ENCODE measurements at places on chromosomes 4 and X. TPM values are rescaled to one million over a fixed set of nuclear protein-coding genes. Genes with fewer than 3 reads are reported as not detected.

GRCh38 chrX:39199429-39199828, 398.2 kb downstream of the MID1IP1 start:
- DNase-seq: no peak

EVC2 gene
- 2.9 TPM for total RNA-seq

DSPP gene
- not detected for total RNA-seq

TMEM35A gene
- total RNA-seq: 2.7 TPM

SSX2B gene
- not detected for total RNA-seq

FRYL gene
- total RNA-seq: 25.5 TPM

DNA sequence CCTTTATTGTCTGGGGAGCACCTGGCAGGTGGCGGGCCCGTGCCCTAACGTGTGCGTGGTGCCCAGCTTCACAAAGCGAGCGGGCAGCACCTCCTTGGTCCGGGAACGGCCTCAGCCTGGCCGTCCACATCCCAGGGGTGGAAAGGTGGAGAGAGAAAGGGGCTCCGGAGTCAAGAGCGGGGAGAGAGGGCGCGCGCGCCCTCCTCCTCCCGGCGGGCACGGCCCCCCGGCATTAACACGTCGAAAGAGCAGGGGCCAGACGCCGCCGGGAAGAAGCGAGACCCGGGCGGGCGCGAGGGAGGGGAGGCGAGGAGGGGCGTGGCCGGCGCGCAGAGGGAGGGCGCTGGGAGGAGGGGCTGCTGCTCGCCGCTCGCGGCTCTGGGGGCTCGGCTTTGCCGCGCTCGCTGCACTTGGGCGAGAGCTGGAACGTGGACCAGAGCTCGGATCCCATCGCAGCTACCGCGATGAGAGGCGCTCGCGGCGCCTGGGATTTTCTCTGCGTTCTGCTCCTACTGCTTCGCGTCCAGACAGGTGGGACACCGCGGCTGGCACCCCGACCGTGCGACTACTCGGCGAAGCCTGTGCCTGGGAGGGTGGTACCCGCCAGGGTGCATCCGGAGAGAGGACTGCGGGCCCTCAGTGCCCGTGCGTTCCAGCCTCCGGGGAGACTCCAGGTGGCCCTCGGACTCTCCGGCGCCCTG, at the start of gene KIT:
Gene KIT, plus strand, starts transcription at position 407 of the 701 bp plus-strand sequence. Its CDS starts 58 bp downstream, at position 465.
- no peak for DNase-seq

SH3D19 gene
- total RNA-seq: 43.8 TPM

DNA sequence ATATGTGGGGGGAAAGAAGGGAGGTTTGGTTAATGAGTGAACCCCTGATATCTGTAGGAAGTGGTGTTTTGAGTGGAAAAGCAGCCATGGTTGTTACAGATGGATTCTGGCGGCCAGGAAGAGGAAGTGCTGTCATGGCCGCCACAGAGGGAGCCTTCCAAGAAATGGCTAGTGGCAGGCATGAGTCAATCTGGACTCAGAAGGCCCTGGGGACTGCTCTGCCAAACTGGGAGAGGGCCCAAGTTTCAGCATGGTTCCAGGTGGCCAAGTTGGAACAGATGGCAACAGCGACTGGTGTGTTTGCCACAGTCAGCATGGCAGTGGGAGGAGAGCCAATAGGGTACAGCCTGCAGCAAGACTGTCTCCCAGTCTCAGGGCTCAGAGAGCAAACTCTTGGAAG, 32.5 kb downstream of the ETDB start:
- DNase-seq: no peak

- DNase-seq: no peak
Observed at GRCh38 chr4:99647071-99647470, 10.6 kb downstream of the C4orf54 start.

ACE2 gene
- total RNA-seq: not detected

GRCh38 chrX:41781500-41781899, 57.5 kb downstream of the GPR82 start:
- DNase-seq: peak; percentile 8

SOX3 gene
- total RNA-seq: not detected

C4orf36 gene
- total RNA-seq: 1.2 TPM

PASD1 gene
- not detected for total RNA-seq

DNA sequence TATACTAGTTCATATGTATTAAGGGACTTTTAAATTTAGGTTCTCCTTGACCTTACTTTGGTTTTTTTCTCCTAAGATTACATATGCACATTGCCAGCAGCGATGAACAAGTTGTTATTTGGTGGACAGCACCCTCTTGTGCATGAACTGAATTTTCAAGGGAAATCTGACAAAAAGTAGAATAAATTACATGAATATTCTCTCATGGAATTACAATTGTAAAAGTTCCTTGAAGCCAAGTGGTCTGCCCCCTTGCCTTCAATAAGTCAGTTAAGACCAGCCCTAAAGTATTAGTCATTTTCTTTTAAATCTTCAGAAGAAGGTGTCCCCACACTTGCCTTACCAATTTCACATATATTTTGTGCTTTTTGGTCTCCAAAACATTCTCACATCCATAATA, 30.7 kb upstream of the SMARCA5 start:
- DNase-seq: peak; percentile 56

DNA sequence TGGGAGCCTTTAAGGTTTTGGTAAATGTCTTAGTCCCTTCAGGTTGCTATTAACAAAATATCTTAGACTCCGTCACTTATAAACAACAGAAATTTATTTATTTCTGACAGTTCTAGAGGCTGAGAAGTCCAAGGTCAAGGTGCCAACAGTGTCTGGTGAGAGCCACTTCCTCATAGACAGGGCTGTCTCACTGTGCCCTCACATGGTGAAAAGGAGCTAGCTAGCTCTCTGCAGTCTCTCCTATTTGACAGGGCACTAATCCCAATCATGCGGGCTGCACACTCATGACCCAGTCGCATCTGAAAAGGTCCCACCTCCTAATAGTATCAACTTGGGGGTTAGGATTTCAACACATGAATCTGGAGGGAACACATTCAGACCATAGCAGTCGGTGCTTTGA, 63.4 kb upstream of the KLF3 start:
- DNase-seq: no peak

GRCh38 chr4:14149176-14150053, 521.9 kb upstream of the BOD1L1 start:
- peak; percentile 5 for DNase-seq

GRCh38 chr4:125727931-125728330, 413.2 kb downstream of the FAT4 start:
- DNase-seq: no peak

DNA sequence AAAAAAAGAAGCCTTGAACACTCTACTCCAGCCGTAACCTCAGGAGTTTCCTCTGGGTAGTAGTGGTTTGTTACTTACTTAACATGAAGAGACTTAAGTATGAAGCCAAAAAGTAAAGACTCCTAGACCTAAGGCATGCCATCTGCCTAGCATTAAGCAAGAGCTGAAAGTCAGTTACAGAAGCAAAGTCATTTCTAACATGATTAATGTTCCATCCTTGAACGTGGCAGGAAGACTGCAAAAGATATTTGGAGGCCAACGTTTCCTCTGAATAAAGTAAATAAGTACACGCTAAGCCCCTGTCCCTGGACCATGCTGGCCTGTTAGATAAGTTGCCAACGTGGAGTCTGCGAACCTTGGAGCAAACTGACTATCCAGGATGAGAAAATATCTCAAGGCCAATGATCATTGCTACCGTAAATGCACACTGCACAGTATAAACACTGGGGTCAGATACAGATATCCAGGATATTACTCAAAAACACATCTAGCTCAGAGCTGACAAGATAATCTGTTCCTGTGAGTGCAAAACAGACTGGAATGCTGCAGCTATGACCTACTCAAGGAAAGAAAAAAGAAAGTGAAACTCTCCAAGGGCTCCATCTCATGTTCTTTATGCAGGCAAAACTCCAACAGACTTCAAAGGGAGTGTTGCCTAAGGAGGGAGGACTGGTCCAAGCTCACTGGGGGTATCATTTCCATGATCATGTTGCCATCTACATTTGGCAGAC, 255.8 kb downstream of the COL25A1 start:
- DNase-seq: peak; percentile 27

LAS1L gene
- 33.4 TPM for total RNA-seq

GRCh38 chr4:181946902-181947301, 296.3 kb upstream of the TENM3 start:
- DNase-seq: peak; percentile 15

- DNase-seq: no peak
Observed at GRCh38 chr4:43918377-43918776, 530.2 kb downstream of the KCTD8 start.

DNA sequence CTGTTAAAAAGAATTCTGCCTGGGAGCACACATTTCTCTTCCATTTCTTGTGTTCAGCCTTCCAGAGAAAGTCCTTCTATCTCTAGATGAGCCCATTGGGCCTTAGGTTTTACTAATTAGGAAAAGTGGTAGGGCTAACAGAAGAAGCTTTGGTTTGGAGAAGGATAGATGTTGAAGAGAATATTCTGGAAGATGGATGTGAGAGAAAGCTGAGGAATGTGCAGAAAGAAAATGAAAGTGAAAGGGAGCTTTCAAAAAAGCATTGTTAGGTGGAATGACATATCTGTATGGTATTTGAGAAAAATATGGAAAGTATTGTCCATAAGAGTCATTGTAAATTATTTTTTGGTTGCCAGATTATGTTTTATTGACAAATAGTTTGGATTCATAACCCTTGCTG, 474.8 kb upstream of the SLIT2 start:
- no peak for DNase-seq

GRCh38 chr4:148901075-148901705, 459.0 kb upstream of the NR3C2 start:
- DNase-seq: no peak

DNA sequence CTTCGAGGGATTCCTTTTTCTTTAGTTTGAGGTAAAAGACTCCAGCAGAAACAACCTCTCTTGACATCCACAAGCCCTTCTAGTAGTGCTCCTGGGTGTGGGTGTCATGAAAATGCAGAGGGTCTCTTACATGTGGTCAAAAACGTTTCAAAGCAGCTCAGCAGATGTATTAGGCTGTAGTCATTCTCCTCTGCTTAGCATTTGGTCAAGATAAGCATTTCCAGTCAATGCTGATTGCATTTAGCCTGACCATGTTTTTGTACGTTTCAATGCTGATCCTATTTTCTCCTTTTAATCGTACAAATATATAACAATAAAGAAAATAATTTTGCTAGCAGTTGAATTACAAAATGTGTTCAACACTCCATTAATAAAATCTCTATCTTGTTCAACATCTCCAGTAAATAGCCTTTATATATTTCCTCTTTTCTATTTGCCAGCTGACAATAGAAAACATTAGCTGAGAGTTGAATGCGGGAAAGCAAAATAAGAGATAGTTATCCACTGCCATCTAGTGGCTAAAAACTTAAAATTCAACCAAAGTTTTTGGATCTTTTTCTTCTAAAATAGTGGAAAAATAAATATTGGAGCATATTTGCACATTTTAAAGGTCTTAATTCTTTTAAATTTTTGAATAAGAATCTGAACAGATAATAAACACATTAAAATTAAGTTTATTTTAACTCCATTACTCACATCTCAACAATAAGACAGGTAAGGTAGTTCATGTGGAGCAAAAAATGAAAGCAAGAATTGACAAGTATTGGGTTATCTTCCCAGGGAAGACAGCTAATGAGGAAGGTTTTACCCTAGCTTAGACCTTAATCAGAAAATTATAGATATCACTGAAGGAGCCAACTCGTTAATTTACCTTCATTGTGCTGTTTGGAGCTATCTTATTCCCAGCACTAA, 15.2 kb upstream of the PACRGL start:
- DNase-seq: peak; percentile 12

DNA sequence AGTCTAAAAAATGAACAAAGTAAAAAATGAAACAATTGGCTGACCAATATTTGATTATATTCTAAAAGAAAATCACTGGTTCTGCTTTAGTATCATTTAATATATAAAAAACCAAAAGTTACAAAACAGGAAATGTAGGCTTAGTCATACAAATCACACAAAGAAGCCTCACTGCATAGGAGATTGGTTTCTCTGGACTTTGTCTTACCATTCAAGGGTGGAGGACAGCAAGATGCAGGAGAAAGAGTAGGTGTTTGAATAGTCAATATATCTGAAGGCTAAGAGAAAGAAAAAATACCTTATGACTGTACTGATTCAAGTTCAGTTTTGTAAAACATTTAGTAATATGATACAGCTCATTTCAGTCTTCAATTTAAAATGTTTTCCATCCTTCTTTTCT, 28.6 kb upstream of the TAF9B start:
- DNase-seq: no peak

GRCh38 chr4:87339440-87339839, 16.8 kb upstream of the HSD17B13 start:
- no peak for DNase-seq

HSD17B10 gene
- total RNA-seq: 78.0 TPM

- no peak for DNase-seq
Observed at GRCh38 chr4:1767061-1767769, 25.9 kb upstream of the FGFR3 start.

DNA sequence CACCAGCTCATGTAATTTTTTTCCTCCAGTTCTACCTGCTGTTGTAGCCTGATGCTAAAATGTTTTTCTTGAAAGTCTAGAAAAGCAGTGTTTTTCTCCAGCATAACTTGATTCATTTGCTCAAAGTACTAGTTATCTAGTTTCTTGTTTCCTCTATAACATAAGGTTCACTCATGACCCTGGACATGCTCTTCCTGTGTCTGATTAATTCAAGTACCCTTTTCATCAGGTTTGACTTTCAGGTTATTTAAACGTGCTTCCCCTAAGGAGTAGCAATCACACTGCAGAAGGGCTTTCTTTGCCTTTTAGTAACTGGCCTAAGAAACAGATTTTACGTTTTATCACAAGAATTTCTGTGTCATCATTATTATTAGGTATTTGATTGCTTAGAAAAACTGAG, 66.8 kb upstream of the EGFL6 start:
- no peak for DNase-seq

DNA sequence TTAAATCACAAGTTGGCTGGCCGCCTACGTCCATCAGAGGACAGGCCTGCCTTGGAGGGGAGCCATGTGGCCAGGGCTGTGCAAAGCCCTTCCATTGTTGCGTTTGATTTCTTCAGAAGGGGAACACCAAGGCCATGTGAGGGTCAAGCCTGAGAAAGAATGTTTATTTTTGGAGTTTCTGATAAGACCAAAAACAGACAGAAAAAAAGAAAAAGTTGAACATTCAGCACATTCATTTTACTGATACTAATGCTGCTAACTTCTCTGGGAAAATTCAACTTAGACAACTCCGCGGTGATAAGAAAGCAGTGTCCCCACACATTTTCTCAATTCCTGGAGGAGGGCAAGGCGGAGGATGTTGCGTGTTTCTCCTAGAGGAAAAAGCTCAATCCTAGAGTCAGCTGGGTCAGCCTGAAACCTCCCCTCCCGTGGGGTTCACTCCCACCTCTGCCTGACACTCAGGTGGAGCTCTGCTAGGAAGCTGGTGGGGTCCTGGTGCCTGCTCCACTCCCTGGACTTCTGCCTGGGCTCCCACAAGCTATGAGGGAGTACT, 63.5 kb downstream of the ANAPC4 start:
- no peak for DNase-seq

DNA sequence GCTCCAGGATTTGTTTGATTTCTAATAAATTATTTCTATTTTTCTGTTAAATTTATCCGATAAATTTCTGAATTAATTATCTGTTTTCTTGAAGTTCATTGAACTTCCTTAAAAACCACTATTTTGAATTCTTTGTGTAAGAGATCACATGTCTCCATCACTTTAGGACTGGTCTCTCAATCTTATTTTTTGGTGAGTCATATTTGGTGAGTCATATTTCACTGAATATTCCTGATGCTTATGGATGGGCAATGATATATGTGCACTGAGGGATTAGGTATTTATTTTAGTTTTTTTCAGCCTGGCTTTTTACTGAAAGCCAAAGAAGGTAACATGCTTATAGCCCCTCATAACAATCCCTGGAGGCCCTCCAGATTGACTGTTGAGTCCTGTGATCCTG, 48.5 kb upstream of the IL15 start:
- no peak for DNase-seq

TLR1 gene
- not detected for total RNA-seq

GRCh38 chr4:4914965-4915845, 55.7 kb downstream of the MSX1 start:
- DNase-seq: no peak

Data from HFFc6 (cell line).